ENCODE measurements at places on chromosomes 5 and 9.

GRCh38 chr5:102796498-102796897, 41.4 kb downstream of the PAM start:
- DNase-seq = no peak

DNA sequence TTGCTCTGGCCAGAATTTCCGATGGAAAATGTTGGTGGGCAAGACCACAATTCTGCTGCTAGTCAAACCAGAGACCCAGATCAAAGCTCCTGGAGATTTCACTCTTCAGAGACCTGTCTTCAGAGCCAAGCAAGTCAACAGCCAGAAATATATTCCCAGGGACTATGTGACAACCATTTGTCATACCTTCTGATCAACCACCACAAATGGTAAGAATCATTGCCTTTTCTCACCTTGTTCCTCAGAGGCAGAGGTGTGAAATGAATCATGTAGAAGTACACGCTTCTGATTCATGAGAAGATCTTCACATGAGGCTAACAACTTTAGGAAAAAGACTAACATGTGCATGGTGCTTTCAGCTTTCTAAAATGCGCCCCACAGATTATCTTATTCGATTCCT, 53.5 kb downstream of the SUSD1 start:
- no peak for DNase-seq

- DNase-seq = no peak
These were observed 393.8 kb upstream of the ZNF608 start for GRCh38 chr5:125140220-125140619.

DNA sequence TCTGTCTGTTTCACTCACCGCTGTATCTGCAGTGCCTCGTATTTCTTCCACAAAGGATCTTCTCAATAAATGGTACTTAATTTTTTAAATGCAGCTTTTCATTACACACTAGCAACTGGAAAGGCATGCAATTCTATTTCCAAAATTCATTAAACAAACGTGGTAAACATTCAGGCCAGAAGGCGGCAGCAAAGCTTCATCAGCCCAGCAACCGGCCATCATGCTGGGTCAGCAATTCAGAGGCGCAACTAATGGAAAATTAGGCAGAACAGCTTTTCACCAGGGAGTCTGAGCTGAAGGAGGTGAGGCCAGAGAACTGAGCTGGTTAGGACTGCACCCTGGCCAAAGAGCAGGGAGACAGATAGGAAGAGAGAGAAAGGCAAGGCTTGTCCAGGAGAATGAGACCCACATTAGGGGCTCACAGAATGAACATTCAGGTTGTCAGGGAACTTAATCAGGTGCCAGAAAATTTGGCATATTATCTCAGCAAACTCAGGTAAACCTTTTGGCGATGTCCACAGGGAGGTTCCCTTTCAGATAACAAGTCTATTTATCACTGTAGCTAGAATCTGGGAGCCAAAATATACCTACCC, 17.7 kb upstream of the RNF180 start:
- DNase-seq = no peak

DNA sequence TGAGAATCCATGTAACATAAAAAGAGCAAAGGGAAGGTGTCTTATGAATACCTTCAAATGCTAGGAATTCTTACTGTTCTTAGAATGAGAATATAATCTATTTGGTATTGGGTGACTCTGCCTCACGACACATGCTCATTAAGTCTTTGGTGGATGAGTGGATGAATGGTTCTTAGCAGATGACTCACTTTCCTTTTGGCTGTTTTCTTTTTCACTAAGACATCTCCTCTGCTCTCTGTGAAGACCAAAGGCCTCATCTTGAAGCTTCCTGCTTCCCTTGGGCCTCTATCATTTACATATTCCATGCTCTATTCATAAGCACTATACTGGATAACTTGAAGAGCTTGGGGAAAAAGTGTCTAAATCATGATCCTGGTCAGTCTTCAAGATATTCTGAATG, 468.1 kb downstream of the SPATA31D1 start:
- DNase-seq = no peak

DNA sequence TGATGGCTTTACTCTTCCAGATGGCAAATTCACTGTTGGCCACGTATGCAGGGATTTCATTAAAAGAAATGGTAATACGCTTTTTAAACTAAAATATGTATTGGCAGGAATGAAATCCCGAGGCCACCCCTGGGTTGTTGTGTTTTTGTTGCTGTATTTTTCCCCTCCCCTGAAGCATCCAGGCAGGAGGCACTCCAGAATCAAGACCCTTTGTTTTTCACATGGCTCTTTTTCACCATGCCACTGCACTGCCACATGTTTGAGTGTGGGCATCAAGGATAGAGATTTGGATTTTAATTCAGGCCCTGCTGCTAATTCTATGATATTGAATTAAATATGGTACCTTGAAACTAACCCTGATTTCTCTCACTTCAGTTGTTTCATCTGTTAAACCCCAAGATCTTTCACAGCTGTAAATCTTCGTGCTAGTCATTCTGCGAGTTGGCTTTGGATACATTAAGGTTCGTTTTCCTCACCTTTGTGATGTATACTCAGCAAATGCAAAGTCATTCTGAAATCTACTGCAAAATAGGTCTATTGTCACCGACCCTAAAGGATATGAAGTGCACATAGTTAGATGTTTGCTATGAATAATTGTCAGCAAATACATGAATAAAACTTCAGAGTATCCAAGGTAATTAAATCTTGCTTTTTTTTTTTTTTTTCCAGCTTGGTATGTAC, 533.4 kb downstream of the PTPRD start:
- DNase-seq = no peak

DNA sequence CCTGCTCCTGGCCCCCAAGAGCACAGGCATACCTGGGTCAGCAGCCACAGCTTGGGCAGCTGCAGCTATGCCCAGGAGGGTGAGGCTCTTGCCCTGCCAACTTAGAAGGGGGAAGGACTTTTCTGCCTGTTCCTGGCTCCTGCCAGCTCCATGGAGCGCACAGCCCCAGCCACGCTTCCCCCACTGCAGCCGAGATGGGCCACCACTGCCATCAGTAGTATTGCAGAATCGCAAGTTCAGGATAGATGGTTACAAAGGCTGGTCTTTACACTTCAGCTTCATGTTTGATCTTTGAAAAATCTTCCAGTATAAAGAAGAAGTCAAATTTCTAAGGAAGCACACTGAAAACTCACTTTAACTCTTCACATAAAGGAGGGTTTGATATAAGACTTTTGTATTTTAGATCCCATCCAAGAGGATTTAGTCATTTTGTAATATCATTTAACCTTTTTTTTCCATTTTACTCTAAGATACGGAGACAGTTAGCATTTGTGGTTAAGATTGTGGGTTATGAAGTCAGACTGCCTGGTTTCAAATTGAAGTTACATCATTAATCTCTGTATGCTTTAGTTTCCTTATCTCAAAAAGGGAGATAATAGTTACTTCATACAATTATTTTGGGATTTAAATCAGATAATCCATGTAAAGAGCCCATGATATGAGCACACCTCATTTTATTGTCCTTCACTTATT, 81.8 kb downstream of the NLN start:
- no peak for DNase-seq

- DNase-seq = no peak
These were observed 23.9 kb downstream of the CLTA start for GRCh38 chr9:36214571-36214970.

GRCh38 chr5:72109625-72110024, 2.4 kb downstream of the MAP1B start:
- no peak for DNase-seq

DNA sequence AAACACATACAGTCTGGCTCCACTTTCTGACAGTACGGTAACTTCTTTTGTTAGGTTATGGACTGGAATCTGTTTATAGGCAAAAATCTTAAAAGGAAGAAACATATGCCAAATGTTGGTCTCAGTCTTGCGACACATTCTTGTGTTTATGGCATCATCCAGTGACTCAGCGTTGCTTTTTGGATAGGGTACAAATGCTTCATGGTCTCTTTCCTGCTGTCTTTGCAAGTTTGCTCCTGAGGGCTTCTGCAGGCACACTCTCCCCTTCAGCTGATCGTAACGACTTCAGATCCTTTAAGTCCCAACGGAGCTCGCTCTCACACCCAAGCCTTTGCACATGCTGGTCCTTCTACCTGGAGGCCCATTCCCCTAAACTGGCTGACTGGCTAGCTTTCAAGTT, 23.6 kb upstream of the TNFSF8 start:
- DNase-seq = no peak

GRCh38 chr5:141413540-141414069, 818 bp downstream of the PCDHGA10 start:
- no peak for DNase-seq

GRCh38 chr9:86354818-86355309, 654 bp upstream of the TUT7 start:
- no peak for DNase-seq

GRCh38 chr5:166617507-166617906, 1673.9 kb upstream of the WWC1 start:
- DNase-seq = no peak

- DNase-seq = no peak
These were observed 70.4 kb upstream of the FCN1 start for GRCh38 chr9:134987906-134988700.

DNA sequence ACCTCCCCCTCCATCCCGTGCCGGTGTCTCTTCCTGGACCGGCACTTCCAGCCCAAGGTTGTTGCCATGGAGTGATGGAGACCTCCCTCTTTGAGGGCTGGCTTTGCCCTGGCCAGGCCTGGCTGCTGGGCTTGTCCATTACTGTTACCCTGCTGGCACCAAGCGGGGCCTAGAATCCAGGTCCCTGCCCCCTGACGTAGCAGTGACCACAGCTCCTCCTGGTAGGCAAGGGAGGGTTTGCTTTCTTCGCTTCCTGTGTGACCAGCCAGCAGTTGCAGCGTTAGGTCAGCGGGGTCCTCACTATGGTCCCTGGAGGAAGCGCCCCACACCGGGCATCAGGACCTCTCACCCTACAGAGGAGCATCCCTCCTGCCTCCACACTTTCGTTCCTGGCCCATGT, 146.7 kb upstream of the COL5A1 start:
- no peak for DNase-seq

- no peak for DNase-seq
These were observed 211.5 kb downstream of the PAPPA start for GRCh38 chr9:116365056-116365471.

DNA sequence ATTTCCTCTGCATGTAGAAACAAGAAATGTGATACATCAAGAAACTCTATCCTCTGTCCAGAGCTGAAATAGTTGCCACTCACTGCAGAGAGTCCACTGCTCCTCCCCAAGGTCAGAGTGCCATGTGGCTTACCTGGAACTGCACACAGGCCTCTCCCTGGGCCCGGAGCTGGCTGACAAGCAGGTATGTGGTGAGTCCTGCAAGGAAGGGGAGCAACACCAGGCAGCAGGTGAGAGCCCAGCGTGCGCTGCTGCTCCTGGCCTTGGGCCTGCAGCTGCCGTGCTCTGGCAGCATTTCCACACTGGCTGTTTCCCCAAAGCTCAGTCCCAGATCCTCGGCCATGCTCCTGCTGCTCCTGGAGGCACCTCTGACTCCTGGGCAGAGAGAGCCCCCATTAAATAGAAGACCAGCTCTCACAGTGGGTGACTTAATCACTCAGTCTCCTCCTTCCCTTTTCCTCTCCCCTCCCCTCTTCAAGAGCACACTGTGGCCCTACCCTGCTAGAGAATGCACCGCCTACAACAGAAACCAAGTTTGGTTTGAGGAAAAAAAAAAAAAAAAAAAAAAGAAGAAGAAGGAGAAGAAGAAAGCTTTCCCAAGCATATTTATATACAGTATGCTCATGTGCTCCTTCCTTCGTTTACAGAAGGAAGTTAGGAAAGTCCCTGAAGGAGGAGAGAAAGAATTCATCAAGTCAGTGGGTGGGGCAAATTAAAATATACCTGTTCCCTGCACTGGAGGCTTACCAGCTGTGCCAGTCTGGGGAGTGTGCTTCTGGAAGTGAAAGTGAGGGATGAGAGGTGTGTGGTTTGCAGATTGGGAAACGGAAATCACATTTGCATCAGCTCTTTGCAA, at the start of gene TNFSF15:
Gene TNFSF15 (minus strand): TSS at position 370 of the 856 bp plus-strand sequence. CDS start 27 bp downstream, at position 343.
- DNase-seq = no peak

DNA sequence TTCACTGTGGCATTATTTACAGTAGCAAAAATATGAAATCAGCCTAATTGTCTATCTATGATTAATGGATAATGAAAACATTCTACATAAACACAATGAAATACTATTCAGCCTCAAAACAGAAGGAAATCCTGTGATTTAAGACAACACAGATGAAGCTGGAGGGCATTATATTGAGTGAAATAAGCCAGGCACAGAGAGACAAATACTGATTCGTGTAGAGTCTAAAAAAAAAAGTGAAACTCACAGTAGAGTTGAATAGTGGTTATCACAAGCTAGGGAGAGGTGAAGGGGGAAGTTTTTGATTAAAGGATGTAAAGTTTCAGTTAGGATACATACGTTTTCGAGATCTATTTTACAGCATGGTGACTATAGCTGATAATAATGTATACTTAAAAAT, 122.2 kb downstream of the ADAMTS6 start:
- DNase-seq = no peak

GRCh38 chr5:5675511-5675910, 253.0 kb downstream of the ICE1 start:
- no peak for DNase-seq

DNA sequence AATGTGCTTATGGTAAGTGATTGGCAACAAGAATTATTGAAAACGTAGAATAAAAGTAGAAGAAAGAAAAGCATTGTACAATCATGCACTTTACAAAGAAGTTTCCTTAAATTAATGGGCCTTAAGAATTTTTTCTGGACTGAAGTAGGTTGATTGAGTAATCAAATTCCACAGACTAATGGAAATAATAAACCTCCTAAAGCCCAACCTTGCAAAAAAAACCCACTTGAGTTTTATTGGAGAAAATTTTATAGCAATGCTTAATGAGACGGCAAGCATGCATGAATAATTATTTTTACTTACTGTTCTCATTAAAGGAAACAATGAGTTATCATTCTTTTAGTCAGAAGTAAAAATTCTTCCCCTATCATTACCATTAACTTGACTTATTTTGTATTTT, 676.1 kb upstream of the C9orf72 start:
- DNase-seq = no peak

GRCh38 chr9:98709968-98710965, 1.5 kb upstream of the GABBR2 start:
- no peak for DNase-seq

DNA sequence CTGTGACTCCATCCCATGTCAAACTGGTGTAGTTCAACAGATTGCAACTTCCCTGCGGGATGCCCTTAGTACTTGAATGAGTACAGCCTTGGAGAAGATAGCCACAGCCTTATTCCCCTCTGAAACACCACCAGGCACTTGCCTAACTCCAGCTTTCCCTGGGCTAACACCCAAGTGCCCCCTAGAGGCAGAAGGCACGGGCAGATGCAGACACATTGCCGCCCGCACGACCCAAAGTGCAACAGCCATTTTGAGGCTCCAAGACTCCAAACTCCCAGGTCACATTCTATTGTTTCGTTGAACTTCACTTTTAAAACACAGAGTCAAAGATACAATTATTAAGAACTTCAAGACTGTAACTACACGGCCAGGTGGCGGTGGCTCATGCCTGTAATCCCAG, 163.6 kb upstream of the CDH6 start:
- no peak for DNase-seq

GRCh38 chr9:120191141-120191540, 388.8 kb downstream of the CDK5RAP2 start:
- no peak for DNase-seq

GRCh38 chr9:122078557-122078956, 14.6 kb downstream of the TTLL11 start:
- DNase-seq = no peak

GRCh38 chr5:168609806-168610482, 30.8 kb upstream of the PANK3 start:
- no peak for DNase-seq
